ENCODE measurements at places on chromosomes 11 and 22.
A peak's percentile ranks its signal among the peaks of the same experiment; 100 is the strongest.

GRCh38 chr11:103091064-103091800 lies 728 bp downstream of the DCUN1D5 start:
- DNase-seq, result peak; percentile 30

DNA sequence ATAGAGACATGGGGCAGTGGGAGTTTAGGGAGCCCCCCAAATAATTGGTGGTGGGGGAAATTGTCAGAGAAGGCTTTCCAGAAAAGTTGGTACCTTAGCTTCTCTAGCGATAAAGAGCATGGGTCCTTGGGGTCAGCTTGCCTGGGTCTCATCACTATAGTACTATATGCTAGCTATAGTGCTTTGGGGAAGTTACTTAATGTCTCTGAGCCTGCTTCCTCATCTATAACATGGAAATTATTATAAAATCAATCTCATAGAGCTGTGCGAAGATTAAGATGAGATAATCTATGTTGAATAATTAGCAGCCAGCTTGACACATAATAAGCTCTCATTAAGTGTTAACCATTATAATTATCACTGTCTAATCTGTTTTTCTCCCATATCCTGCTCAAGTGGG lies 41.2 kb downstream of the STIM1 start:
- no peak for DNase-seq

GRCh38 chr22:50245214-50246072 lies 620 bp upstream of the TUBGCP6 start:
- no peak for DNase-seq

- DNase-seq, result peak; percentile 44
These were observed 35.0 kb downstream of the ZC3H12C start for GRCh38 chr11:110128161-110128560.

- no peak for DNase-seq
These were observed 33.2 kb upstream of the TCF20 start for GRCh38 chr22:42303396-42304323.

DNA sequence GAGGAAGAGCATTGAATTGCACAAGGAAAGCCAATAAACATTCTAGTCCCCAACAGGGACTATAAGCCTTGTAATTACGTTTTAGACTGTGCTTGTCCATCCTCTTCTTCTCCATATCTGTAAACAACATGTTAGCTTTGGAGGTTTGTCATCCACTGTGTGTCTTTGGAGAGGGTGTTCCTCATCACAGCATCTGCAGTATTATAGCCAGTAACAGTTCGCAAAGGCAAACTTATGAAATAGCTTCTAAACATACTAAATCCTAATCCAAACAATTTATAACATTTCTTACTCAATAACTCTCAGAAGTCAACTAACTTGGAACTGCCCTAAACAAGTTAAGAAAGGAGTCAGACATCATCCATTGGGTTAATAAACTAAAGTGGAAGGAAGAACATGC lies 10.3 kb upstream of the BDNF start:
- DNase-seq, result no peak

DNA sequence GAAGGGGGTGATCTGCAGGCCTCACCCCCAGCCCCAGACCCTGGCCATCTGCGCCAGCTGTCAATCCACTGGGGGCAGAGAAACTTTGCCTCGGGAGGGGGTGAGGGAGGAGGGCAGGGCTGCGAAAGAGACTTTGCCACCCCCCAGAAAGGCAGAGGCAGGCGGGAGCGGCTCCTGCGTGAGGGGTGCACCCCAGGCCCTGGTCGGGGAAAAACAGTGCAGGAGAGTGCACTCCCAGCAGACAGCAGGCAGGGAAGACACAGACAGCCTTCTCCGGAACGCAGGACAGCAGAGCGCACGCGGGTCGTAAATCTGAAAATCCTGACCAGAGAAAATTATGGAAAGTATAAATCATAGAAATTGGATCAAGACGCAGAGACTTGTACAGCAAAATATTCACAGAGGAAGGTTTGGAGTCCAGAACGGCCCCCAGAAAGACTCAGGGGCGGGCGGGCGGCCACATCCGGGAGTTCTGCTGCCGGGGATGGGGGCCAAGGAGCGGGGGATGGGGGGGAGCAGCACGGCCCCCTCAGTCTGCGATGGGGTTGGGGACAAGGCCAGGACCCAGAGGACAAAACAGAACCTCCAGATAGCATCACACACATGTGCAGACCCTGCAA lies 8.0 kb upstream of the MRPL23 start:
- no peak for DNase-seq

- no peak for DNase-seq
These were observed 305.1 kb downstream of the CTTN start for GRCh38 chr11:70703141-70704064.

DNA sequence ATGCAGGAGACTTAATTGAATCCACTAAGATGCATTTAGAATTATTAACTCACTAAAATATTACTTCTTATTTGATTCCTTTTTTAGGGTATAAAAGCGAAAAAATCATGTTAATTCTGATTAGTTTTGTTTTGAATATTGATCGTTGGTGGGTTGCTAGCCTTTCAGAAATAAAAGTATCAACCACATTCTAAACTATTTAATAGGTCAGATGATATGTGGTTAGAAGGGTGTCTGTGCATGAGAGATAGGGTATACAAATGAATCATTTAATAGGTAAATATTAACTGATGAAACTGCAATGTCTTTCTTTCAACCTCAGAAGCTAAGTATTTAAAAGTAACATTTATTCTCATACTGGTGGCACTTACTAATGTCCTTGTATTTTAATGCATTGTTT lies 515.1 kb downstream of the CNTN5 start:
- no peak for DNase-seq

DNA sequence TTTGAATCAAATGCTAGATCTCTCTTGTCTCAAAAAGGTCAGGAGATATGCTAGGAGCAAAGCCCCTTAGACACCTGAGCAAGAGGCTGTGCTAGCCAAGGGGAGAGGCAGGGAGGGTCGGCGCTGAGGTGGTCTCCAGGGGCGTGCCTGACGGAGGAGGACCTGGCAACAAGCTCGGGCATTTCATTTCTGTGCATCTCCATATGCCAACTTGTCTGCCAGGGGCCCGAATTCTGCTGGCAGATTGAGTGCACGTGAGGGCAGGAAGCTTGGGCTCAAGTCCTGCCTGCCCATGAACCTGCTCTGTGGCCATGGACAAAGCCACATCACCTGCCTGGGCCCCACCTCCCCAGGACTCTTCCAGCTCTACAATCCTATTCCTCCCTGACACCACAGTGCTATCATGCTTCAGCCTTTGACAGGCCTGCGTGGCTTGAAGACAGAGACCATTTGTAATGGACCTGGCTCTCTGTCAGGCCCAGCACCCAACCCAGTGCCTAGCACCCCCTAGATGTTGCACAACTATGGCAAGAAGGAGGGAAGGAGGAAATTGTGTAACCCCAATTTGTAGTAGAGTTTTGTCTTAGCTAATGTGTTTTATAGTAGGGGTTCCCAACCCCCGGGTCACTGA lies 16.3 kb upstream of the VSIG10L2 start:
- no peak for DNase-seq
